IPS-NIHi11 (cell line): ENCODE measurements at places on chromosomes 1 and 21.

- peak; percentile 23 for DNase-seq
Observed at GRCh38 chr1:220983877-220984635, 104.8 kb downstream of the HLX start.

DNA sequence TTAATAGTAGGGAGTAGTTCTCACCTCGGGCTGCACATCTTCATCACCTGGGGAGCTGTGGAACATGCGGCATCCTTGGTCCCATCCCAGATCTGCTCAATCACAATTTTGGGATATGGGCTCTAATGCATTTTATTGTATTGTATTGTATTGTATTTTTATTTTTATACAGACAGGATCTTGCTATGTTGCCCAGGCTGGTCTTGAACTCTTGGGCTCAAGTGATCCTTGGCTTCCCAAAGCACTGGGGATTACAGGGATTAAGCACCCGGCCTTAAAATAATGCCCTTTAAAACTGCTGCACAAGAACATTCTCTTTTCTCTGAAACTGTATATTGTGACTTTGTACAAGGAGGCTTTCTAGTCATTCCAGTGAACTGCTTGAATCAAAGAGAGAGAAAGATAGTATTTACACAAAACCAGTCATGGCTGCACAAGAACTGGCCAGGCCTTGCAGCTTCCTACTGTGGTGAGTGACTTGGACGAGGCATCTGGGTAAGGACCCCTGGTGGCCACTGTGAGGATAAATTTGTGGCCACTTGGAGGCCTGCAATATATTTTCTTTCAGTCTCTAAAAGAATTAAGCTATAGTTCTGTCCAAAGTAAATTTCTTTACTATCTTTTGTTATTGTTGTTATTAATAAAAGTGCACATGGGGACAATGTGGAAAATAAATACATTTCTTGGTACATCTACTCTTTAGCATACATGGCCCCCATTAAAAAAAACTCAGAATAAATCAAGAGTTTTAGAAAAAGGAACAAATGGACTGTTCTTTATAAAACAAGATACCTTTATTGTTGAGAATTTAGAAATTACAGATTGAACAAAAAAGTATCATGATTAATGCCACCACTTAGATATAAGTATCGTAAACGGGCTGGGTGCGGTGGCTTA, 48.0 kb downstream of the TBCE start:
- DNase-seq: peak; percentile 73

DNA sequence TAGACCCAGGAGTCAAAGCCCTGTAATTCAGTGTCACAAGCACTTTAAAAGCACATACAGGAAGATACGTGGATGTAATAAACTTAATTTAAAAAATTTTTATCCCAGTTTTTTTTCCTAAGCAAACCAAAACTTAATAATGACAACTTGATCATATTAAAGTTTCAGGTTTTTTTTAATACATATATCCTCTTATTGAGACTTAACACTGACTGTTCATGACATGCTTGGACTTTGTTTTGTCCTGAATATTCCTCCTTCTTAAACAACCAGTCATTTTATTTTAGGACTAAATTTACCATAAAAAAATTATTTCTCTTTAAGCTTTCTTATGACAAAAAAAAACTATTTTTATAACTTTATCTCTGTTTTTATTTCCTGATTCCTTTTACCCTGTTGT, 64.1 kb downstream of the WDR4 start:
- DNase-seq: no peak

- DNase-seq: no peak
Observed at GRCh38 chr1:10280439-10281350, 70.3 kb downstream of the KIF1B start.

- DNase-seq: no peak
Observed at GRCh38 chr21:31846690-31847089, 26.1 kb upstream of the HUNK start.

DNA sequence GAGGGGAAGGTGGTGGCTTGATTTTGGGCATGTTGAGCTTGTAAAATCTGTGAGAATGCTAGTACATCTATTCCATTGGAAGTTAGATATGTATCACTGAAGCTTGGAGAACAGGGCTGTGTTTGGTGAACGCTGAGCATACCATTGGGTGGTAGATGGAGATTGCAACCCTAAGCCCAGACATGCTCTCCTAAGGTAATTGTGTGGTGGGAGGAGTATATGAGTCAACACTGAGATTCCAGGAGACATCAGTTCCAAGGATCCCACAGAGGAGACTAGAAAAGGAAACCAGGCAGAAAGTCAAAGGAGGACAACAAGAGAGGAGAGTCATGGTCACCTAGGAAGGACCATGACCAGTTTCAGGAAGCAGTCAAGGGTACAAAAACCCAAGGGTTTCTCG, 60.4 kb downstream of the KIF21B start:
- DNase-seq: peak; percentile 3

DNA sequence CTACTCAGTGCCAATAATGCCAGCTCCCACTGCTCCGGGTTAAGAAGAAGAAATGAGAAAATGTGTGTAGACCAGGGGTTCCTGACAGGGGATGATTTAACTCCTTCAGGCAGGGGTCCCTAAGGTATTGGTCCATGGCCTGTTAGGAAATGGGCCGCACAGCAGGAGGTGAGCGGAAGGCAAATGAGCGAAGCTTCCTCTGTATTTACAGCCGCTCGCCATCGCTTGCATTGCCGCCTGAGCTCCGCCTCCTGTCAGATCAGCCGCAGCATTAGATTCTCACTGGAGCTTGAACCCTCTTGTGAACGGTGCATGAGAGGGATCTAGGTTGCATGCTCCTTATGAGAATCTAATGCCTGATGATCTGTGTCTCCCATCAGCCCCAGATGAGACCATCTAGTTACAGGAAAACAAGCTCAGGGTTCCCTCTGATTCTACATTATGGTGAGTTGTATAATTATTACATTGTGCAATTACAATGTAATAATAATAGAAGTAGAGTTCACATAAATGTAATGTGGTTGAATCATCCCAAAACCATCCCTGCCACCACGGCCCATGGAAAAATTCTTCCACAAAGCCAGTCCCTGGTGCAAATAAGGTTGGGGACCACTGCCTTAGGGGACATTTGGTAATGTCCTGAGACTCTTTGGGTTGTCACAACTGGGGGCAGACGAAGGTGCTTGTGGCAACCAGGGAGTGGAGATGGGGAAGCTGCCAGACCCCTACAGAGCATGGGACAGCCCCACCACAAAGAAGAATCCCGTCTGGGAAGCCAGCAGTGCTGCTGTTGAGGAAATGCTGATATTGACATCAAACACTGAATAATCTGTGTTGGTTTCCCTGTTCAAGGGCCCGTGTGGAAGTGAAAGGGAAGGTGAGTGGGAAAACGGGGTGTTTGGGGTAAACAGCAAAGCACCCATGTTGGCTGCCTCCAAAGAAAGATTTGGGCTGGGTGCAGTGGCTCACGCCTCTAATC, 60.8 kb downstream of the DHRS3 start:
- no peak for DNase-seq

GRCh38 chr1:115135681-115136080, 46.4 kb upstream of the TSPAN2 start:
- DNase-seq: no peak
